Retina (tissue), 1 donor: ENCODE measurements at places on chromosomes 2 and 18.

DNA sequence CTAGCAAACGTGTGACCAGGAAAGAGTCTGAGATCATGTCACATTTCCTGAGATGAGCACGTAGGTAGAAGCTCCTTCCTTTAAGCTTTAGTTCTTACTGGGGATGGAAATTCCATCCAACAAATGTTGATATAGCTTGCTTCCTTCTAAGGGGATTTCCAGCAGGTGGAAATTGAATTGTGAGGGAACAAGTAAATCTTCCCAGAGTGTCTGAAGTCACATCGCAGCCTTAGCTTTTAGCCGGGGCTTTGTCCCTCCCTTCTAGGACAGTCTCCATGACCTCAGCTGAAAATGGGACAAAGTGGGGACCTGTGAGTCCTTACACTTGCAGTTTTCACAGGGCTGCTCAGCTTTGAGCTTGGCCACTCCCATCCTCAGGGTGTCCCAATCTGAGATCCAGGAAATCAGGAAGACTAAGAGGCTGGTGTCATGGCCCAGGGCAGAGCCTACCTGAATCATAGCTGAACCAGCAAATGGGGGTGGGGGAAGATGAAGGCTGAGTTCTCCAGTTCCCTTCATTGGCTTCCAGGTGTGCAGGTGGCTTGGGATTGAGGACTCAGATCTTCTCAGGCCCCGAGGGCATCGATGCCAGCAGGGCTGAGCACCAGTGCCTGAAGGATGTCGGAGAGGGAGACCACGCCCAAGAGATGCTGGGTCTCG, 8.3 kb downstream of the PRKAG3 start:
- DNase-seq, result no peak

GRCh38 chr2:229098801-229099200, 172.3 kb downstream of the PID1 start:
- no peak for DNase-seq

DNA sequence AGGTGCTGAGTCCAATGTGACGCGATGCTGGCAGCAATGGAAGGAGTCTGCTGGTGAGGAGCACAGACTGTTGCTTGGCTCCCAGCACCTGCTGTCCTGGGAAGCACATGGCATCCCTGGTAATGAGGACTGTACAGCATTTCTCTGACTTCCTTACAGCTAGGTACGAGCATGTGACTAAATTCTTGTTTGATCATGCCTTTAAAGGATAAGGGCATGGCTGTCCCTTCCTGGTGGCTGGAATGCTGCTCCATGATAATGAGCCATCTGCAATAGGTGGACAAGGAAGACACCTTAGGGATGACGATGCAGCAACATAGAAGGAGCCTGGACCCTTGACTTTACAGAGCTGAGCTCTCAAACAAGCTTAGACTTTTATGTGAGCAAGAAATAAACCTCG, 278.0 kb upstream of the SPRED2 start:
- DNase-seq, result no peak

- no peak for DNase-seq
Measured at GRCh38 chr2:234250926-234251325, 200.4 kb downstream of the SPP2 start.

DNA sequence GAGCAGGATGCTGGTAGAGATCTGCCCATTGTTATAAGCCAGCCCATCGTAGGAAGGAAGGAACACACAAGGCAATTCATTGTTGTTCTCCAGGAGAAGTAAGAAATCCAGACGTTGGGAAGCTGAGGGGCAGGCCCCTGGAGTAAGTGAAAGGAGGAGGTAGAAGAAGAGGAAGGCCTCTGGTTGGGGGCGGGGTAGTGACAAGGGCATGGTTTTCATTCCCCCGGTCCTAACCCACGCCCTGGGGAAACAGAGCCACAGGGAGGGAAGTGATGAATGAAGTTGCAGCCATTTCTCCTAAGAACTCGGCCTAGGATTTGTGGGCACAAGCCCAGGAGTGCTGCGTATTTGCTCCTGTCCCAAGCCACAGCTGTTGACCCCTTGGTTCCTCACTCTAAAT, 18.0 kb downstream of the LBH start:
- no peak for DNase-seq

- DNase-seq, result no peak
Measured at GRCh38 chr18:50315100-50315871, 27.8 kb upstream of the CXXC1 start.

- DNase-seq, result no peak
Measured at GRCh38 chr18:36640021-36640952, 188.5 kb downstream of the TPGS2 start.

DNA sequence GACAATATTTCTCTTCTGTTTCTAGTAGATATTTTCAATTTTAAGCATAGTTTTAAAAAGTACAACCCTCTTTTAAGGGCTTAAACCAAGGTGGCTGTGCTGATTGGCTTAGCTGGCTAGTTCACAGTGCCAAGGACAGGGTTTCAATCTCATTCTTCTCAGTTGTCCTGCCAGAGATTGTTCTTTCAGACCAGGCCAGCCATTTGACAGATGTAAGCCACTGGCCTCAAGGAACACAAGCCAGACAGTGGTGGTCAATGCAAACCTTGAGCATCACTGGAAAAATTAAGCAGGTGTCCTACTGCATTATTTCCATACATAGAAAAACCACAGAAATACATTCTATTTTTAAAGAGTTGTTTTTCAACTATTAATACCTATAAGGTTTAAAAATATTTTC, 5.9 kb downstream of the RNF103 start:
- no peak for DNase-seq

GRCh38 chr2:144224472-144224871, 295.4 kb downstream of the ZEB2 start:
- no peak for DNase-seq
